ENCODE measurements at places on chromosomes 13 and 19.

- DNase-seq, result no peak
These were observed 1418.4 kb downstream of the UQCRFS1 start for GRCh38 chr19:27794494-27795042.

GRCh38 chr13:41785402-41786172 is 175.3 kb downstream of the VWA8 start:
- DNase-seq, result no peak

DNA sequence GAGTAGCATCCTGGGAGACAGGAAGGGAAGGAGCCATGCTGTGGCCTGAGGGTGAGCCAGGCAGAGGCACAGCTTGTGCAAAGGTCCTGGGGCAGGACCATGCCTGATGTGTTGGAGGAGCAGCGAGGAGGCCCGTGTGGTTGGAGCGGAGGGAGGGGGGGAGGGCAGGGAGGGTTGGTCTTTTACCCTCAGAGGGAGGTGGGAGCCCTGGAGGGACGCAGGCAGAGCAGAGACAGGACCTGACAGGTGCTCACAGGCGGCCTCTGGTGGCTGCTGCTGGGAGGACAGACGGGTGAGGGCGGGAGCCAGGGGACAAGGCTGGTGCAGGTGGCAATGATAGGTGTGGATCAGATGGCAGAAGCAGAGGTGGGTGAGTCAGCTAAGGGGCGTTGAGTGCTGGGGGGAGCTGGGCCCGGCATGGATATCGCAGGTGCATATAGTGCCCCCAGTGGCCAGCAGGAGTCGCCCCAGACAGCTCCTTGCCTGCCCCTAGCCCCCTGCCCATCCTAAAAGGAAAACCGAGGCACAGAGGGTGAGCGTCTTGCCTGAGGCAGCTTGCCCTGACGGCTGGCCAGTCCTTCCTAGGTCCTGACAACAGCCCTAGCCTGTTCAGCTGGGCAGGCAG is 9.8 kb upstream of the GNA15 start:
- no peak for DNase-seq

GRCh38 chr19:35015954-35016351 is 14.3 kb upstream of the SCN1B start:
- no peak for DNase-seq

DNA sequence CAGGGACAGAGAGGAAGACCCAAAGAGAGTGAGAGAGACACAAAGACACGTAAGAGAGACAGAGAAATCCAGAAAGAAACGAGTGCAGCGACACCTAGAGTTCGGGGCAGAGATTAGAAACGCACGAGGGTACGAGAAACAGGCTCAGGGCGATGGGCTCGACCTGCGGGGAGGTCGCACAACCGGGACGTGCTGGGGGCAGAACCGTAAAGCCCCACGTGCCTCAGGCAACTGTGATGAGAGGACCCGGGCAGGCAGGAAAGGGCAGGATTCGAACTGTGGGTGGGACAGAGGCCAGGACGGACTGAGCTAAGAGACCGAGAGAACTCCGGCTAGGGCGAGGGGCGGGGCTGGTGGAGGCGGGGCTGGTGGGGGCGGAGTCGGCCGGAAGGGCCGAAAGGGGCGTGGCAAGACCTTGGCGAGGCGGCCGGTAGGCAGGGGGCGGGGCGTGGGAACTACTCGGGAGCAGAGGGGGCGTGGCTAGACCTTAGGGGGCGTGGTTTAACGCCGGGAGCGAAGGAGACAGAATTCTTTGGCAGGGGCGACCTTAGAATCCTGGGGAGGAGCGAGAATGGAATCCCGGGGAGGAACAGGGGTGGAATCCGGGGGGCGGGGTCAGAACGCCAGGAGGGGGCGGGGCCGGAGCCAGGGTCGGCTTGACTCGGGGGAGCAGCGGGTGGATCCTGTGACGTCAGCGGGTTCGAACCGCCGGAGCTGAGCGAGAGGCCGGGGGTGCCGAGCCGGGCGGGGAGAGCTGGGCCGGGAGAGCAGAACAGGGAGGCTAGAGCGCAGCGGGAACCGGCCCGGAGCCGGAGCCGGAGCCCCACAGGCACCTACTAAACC is at the start of gene NECTIN2:
Gene NECTIN2 (plus strand): TSS at position 686 of the 843 bp plus-strand sequence. CDS start 229 bp downstream, outside the sequence.
- peak; percentile 100 for DNase-seq

DNA sequence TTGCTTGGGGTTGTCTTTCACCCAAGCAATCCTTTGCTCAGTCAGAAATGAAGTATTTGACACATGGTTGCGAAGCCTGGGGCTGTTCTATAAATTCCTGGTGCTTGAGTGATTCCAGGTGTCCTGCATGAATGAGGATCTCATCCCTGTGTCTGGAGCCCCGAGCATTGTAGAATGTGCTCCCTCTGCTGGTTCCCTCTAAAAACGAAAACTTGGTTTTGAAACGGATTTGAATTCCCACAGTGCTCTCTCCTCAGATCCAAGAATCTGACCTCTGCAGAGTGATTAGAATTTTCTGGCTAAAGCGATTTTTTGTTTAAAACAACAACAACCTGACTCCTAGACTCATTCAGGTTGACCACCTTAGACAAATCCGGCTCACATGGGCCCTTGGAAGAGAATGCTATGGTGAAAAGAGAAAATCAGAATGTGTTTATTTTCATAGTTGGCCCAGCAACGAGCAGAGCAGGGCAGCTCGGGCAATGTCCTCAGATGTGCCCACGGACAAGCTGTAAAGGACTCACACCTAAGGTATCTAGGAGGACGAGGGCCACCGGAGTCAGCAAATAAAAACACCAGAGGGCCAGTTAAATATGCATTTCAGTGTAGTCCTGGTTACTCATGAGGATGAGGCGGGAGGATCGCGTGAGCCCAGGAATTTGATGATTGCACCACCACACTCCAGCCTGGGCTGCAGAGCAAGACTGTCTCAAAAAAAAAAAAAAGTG is 8.7 kb upstream of the ATP12A start:
- peak; percentile 87 for DNase-seq

DNA sequence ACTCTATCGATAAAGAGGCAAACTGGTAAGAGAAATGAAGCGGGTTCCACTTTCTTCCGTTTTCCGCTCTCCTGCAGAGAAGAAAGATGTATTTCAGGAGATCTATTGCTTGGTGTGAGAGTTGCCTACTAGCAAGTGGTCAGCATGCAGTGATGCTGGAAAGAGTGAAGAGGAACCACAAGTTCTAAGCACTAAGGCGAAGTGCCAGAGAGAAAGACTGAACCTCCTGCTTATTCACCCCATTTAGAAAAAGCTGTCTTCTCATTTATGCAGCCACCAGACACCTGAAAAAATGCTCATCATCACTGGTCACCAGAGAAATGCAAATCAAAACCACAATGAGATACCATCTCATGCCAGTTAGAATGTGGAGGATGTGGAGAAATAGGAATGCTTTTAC is 78.7 kb upstream of the GPC6 start:
- DNase-seq, result no peak

DNA sequence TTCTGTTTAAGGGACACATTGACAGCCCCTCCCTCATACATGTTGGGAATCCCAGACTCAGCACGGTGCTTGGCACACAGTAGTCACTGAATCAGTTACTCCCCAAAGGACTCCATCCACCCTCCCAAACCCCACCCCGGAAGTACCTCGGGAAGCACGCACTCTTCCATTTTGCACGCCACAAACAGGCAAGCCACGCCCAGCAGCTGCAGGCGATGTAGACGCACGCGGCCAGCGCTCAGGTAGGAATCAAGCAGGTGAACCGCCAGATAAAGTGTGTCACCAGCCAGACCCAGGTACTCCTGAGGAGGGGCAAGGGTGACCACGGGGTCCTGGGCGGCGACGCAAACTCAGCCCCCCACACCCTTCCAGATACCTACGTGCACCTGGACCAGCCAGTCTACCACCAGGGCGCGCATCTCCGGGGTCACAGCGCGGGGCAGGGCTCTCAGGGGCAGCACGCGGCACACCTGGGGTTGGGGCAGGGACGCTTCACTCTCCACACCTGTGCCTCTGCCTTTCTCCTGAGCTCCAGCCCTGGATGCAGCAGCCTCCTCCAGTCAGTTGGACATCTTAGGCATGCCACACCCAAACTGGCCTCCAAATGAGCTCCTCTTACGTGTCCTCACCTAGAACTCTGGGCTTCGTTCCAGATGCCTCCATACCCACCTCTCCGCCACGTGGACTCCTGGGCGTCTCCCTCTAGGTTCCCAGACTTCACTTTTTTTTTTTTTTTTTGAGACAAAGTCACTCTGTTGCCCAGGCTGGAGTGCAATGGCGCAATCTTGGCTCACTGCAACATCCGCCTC is 1.9 kb downstream of the CCNP start:
- DNase-seq, result no peak

GRCh38 chr13:33034882-33035520 is 18.8 kb downstream of the KL start:
- DNase-seq, result no peak

All from COLO829 (cell line).